ENCODE measurements at places on chromosomes 1 and 21.

DNA sequence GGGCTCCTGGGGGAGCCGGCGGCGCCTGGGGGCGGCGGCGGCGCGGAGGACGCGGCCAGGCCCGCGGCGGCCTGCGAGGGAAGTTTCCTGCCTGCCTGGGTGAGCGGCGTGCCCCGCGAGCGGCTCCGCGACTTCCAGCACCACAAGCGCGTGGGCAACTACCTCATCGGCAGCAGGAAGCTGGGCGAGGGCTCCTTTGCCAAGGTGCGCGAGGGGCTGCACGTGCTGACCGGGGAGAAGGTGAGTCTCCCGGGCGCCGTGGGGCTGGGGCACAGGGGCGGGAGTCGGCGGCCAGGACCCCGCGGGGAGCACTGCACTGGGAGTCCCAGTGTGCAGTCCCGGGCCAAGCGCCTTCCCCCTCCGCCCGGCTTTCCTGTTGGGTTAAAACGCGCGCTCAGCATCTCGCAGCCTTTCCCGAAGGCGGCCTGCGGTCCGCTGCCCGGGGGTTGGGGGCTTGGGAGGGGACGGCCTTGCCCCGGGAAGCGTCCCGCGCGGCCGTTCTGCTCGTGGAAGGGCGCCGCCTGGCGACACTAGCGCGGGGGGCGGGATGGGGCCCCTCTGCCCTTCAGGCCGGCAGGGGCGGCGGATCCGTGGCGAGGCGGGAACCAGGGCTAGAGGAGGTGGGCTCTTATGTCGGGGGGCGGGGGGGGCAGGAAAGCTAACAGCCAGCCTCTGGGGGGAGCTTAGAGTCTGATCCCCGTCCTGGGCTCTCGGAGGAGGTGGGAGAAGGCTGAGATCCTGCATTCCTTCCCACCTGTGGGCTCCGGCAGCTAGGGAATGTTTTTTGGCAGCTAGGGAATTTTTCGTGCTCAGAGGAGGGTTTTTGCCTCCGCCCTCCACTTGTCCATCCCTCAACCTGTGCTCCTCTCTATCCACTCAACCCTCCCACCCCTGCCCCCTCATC lies 1.1 kb downstream of the HUNK start:
- peak; percentile 79 for DNase-seq

- no peak for DNase-seq
These were observed 211.3 kb upstream of the SPAG17 start for GRCh38 chr1:118396279-118396678.

DNA sequence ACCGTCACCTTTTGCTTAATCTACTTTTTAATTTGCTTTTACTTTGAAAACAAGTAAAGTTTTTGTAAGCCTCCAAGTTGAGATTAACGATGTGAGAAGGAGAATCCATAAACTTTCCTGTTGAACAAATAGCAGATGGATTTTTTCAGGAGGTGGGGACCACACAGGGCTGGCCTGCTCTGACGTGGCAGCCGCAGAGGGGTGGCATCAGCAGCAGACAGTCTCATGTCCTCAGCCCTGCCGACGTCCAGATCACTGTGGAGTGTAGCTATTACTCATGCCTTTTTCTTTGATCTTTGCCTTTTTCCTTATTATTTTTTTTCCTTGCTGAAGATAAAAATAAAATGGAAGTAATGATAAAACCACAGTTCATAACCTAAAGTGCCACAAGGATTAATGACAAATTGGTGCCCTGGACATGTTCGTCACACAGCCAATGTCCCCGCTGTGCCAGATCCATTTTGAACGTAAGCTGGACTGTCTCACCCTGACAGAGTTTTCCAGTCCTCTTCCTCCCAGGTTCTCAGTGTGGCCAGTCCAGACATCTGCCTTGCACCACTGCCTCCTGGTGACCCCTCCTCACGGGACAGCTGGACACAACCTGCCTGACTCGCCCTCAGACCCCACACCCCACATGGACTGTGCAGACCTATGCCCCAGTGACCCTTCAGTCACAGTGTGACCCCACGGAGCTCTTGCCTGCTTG lies 15.4 kb upstream of the ZBTB21 start:
- no peak for DNase-seq

DNA sequence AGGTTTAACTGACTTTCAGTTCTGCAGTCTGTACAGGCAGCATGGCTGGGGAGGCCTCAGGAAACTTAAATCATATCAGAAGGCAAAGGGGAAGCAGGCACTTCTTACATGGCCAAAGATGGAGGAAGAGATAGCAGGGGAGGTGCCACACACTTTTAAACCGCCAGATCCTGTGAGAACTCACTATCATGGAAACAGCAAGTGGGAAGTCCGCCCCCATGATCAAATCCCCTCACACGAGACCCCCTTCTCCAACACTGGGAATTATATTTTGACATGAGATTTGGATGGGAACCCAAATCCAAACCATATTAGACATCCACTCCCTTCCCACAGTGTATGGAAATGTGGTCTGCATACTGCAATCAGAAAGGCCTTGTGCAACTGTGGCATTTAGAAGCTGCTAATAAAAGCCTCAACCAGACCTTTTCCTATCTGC lies 148.2 kb downstream of the FCRL5 start:
- DNase-seq, result no peak

- DNase-seq, result no peak
These were observed 129.8 kb downstream of the PLA2G4A start for GRCh38 chr1:186958520-186958919.

DNA sequence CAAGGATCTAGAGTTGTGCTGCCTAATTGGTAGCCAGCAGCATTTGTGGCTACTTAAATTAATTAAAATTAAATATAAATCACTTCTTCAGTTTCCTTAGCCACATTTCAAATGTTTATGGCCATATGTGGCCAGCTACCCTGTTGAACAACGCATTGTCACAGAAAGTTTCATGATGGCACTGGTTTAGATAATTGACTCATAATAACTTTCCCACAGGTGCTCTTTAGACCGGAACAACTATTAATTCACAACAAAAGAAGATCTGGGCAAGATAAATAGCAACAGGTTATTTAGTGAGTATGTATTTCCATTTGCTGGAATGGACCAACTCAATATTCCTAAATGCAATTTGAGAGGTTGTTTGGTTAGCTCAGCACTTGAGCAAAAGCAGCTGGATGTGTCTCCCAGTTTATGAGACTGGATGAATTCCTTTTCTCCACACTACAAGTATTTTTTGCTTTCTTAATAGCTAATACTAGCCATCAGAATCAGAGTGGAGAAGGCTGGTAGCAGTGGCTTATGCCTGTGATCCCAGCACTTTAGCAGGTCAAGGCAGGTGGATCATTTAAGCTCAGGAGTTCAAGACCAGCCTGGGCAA lies 3.7 kb upstream of the AMIGO1 start:
- DNase-seq, result no peak

DNA sequence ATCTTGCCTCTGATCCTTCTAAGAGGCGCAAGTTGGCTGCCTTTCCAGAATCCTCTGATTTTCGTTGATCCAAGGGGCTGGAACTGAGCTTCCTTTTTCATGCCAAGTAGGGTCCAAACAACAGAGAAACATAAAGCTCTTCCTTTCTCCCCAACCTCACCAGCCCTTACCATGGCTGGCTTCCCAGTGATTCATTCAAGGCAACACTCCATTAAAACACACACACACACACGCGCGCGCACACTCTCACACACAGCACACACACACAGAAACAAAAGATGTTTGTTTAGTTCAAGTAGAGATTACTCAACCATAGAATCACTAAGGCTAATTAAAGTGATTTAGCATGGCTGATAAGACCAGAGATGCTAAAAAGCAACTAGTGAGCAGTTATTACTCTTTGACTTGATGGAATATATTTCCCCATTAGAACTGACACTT lies 13.0 kb upstream of the GUCA2A start:
- no peak for DNase-seq

Measured in NCI-H345 (cell line).